T47D (cell line): ENCODE measurements at places on chromosomes 6 and 20.

DNA sequence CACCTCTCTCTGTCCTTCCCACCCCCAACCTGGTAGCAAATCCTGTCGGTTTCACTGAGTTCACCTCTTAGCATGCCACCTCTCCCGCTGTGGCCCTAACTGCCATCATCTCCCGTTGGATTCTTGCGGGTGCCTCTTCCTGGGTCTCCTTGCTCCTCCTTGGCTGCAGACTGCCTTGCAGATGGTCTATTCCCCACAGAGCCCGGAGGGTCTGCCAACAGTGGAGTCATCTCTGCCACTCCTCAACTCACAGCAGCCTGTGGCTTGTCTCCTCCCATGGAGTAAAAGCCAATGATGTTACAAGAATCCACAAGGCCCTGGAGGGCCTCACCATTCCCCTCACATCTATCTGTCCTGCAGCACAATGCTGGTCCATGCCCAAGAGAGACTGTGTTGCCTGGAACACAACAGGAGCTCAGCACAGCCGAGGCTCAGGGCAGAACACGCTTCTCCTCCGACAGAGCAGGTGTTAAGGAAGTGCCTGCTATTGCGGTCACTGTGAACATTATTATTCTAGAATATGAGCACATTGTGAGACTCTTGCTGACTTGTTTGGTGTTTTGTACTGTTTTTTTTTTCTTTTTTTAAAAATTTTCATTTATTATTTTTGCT is 241.8 kb upstream of the SULF2 start:
- no peak for DNase-seq

- DNase-seq, result peak; percentile 82
These were observed 89.1 kb upstream of the PHACTR3 start for GRCh38 chr20:59515013-59515905.

DNA sequence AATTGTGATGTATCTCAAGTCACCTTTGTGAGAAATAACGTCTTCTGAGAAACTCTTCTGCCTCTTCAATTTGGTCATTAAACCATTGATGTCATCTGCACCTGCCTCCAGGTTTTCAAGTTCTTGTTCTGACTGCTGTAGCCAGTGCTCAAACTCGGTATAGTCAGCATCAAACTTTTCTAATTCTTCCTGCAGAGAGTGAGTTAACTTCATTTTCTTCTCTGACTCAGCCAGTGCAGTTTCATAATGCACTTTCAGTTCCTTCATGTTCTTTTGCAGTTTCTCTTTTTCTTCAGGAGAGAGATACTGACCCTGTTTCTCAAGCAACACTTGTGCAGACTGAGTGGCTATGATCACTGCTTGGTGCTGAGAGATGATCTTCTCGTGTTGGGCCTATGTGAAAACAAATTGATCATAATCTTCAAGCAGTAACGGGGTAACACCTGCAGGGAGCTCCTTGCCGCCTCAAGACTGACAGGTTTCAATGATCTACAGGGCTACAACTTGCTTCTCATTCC is 48.8 kb downstream of the DST start:
- no peak for DNase-seq

GRCh38 chr20:8330319-8330784 is 198.3 kb downstream of the PLCB1 start:
- DNase-seq, result no peak

- DNase-seq, result no peak
These were observed at the start of gene KIAA0408 for GRCh38 chr6:127459231-127459641. Gene KIAA0408 (minus strand): TSS chr6:127459389. CDS start chr6:127453981, 5,408 bp downstream.

GRCh38 chr20:56788041-56788670 is 159.1 kb downstream of the TFAP2C start:
- no peak for DNase-seq

DNA sequence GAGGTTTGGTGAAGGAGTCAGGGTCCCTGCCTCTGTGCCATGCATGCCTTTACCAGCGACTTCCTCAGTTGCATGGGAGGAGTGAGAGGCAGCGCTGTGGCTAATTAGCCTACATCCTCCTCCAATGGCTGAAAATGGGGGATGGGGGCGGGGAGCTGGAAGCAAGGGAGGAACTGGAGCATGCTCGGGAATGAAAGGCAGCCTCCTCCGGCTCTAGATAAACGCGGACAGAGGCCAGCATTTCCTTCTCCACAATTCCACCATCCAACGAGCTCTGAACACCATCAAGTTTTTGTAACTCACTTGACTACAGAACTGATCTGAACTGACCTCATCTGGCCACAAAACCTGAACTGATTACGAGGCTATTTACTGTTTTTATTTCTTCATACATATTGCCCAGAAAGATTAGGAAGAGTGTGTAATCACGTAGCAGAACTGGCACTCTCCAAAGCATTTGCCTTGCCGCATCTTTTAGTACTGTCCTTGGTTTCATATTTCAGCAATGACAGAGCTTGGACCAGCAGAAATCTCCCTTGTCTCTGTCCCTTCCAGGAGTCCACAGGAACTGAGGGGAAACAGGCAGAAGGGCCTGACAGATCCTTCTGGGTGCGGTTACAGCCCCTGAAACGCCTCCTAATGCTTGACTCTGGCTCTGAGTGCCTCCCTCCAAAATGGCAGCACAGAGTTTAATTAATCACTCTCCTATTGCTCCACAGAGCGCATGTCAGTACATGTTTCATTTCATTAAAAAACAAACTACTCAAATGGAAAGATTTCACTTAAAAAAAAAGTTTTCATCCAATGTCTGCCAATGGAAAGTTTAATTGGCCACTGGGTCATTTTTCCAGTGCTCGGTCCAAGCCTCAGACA is 58.2 kb upstream of the TRAF3IP2 start:
- no peak for DNase-seq

DNA sequence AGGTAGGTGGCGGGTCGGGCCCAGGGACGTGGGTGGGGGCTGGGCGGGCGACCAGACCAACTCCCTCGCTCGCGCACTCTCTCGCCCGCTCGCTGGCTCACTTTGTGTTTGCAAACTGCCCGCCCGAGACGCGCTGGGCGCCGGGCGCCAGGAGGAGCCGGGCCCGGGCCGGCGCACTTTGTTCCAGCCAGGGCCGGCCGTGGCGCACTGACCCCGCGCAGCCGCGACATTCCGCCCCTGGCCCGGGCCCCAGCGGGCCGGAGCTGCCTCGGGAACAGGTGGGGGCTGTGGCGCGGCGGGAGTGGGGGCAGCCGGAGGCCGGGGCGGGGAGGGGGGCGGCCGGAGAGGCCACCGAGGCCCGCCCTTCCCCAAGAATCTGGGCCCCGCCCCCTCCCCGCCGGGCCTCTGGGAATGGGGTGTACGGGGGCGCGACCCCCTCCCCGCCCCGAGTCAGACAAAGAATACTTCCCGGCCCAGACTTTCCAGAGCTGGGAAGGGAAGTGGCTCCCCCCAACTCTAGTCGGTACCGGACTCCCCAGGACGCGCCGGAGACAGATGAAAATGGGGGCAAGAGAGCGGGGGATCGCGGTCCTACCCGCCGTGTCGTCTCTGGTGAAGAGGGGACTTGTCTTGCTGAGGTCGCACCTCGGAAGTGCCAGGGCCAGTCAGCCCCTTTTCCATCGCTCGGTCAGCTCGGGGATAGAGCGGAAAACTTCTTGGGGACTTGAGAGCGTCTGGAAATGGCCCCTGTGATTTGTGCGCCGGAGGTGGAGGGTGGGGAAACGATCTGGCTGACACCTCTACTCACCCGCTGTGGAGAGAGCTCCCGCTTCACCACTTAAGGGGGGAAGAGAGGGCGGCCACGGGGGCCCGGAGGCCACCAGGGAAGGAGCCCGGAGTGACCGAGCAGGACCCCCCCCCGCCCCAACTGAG is 951 bp downstream of the FOXP4 start:
- no peak for DNase-seq

- no peak for DNase-seq
These were observed 4.3 kb downstream of the BMP6 start for GRCh38 chr6:7730001-7730783.

DNA sequence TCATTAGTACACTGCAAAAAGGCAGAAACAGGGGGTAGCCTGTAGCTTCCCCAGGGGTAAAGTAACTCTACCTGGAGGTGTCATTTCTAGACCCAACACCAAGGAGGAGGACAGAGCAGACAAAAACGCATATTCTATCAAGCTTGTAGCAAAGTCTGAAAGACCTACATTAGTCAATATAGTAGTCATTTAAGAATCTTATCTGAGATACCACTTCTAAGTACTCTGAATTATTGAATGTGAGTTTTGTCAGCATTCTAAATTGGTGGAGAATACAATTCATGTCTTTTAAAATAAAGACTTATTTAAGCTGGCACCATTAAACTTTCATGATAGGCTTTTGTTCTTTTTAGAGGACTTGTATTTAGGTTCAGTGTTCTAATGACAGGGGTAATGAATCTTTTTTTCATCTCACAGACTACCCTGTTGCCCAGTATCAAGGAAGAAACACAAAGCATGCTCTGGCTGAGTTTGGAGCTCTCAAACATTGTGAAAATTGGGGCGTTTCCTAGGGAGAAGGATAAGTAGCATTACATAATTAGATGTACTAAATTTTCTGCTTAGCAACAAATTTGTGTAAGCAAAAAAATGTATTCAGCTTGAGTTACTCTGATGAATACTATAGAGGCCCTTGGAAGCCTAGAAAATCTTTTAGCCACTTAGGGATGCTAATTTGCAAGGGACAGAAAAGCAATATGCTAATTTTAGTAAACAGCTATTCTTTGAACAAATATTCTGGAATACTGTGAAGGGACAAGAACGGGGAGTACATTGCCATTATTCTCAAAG is 255.4 kb upstream of the HSF2 start:
- no peak for DNase-seq

GRCh38 chr20:32336918-32337347 is 21.2 kb upstream of the ASXL1 start:
- peak; percentile 63 for DNase-seq

GRCh38 chr20:57069442-57069841 is 197.0 kb downstream of the BMP7 start:
- no peak for DNase-seq

GRCh38 chr6:135004399-135004798 is 50.2 kb downstream of the HBS1L start:
- no peak for DNase-seq

- DNase-seq, result peak; percentile 12
These were observed 375.9 kb downstream of the RNF144B start for GRCh38 chr6:18763086-18763485.

- no peak for DNase-seq
These were observed 50.6 kb downstream of the LAMA4 start for GRCh38 chr6:112203577-112204349.

DNA sequence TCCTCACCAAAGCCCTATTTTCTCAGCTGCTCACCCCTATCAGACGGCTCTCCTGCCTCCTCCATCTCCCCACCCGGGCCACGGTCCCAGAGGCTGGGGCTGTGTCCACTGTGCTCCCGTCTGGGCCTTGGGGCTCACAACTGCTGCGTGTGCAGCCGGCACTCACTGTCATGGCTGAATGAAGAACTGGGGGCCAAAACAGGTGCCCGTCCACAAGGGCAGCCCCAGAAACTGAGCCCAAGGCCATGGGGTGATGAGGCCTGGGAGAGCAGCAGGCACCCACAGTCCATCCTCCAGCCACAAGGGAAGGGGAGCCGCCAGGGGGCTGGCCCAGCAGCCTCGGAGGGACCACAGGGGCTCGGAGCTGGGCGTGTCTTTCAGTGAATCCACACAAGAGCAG is 159.5 kb downstream of the DLL1 start:
- no peak for DNase-seq

DNA sequence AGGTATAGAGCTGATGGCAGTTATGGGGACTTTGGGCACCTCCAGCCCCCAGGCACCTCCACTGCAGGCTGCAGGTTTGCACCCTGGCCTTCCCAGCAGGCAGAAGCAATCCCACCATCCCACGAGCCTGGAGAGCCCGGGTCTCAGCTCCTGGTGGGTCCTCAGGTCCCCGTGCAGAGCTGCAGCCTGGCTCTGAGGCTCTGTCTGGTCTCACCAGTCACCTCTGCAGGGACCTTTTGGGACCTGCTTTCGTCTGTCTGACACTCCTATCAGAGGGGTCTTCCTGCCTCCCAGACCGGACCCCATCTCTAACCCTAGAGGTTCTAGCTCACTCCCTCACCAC is 41.9 kb downstream of the FGD2 start:
- no peak for DNase-seq

DNA sequence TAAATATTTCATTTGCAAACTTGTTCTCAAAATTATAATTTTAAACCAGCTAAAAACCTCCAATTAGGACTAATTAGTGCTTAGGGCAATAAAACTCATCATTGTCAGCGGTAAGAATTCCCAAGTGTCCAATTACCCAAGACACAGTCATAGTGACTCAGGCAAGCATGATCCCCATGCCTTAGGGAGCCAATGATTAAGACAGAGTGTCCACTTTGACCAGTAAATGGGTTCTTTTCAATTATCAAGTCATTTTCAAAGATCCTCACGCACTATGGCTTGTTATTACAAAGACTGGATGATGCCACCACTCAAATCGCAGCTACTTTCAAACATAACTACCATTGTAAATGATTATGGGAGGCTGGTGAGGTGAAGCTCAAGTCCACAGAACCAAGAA is 114.0 kb downstream of the BFSP1 start:
- DNase-seq, result no peak

- DNase-seq, result no peak
These were observed 334.2 kb downstream of the MAFB start for GRCh38 chr20:40354880-40355279.

DNA sequence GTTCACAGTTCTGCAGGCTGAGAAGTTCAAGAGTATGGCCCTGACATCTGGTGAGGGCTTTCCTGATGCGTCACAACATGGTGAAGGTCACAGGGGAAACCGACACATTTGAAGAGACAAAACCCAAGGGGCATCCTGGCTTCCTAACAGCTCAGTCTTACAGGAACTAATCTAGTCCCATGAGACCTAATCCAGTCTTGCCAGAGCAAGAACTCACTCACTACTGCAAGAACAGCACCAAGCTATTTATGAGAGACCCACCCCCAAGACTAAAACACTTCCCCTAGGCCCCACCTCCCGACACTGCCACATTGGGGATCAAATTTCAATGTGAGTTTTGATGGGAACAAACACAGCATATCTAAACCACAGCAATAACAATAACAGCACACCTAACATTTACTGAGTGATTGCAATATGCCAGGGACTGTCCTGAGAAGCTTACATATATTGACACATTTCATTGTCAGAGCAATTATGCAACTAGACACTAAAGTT is 46.6 kb downstream of the TPBG start:
- DNase-seq, result no peak

GRCh38 chr20:19757487-19758132 is 448 bp upstream of the RIN2 start:
- DNase-seq, result peak; percentile 80

GRCh38 chr20:60804240-60804917 is 447.7 kb upstream of the CDH4 start:
- DNase-seq, result no peak

- DNase-seq, result no peak
These were observed 151.9 kb upstream of the CARMIL1 start for GRCh38 chr6:25127076-25127837.

GRCh38 chr20:7022597-7022996 is 255.1 kb downstream of the BMP2 start:
- DNase-seq, result no peak
